Stimulated activated CD8-positive, alpha-beta memory T cell treated with anti-CD3 and anti-CD28 coated beads, Interleukin-7, amount 100 ng/mL, for 4 hours (primary cell): ENCODE measurements at places on chromosomes 5 and 9.

DNA sequence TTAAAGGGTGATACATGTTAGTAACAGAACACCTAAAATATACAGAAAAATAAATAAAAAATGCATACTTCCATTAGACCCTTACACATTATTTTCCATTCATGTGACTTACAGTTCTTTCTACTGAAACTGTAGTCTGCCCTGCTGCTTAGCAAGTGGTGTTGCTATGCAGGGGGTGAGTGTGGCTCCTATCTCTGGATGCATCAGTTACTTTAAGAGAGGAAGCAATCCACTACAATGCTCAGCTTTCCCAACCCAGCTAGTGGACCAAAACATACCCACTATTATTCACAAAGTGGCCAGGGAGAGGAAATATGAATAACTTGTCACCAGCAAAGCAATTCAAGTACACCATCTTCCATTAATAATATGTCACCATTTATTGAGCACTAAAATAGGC, 121.8 kb downstream of the DOCK2 start:
- DNase-seq, result no peak

DNA sequence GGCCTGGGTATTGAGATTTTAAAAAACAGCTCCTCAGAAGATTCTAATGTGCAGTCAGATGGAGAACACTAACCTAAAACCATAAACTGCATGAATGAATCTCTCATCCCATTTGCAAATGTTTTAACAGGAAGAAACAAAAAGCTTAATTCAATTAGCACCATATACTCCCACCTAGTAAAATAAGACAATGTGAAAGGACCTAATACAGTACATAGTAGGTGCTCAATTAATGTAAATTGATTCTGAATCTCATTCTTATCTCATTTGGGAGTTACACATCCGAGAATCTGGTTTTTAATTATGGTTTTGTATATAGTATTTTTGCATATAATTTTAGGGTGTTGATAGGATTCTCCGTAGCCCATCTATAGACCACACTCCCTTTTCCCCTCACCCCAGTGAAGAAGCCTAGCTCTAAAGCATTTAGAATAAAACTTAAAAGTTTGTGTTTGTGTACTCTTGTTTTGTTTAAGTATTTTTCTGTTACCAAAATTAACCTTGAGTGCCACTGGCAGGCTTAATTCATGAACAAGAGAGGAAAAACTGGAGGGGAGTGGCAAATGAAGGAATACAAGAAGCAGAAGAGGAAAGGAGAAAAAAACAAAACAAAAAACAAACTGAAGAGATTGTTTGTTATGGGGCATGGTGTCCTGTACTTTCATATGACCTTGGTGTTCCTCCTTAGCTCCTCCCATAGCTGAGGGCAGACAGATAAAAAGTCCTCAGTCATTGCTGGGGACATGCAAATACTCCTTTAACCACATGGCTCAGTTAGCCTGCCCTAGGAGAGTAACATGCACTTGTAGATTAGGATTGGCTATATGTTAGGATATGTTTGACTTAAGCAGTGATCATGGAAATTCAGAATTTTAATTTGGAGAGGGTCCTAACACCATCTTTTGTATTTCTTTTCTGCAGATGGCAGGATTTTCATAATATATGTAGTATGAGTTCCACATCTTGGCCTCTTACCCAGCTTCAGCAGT, 1.2 kb downstream of the RNF14 start:
- DNase-seq, result no peak

DNA sequence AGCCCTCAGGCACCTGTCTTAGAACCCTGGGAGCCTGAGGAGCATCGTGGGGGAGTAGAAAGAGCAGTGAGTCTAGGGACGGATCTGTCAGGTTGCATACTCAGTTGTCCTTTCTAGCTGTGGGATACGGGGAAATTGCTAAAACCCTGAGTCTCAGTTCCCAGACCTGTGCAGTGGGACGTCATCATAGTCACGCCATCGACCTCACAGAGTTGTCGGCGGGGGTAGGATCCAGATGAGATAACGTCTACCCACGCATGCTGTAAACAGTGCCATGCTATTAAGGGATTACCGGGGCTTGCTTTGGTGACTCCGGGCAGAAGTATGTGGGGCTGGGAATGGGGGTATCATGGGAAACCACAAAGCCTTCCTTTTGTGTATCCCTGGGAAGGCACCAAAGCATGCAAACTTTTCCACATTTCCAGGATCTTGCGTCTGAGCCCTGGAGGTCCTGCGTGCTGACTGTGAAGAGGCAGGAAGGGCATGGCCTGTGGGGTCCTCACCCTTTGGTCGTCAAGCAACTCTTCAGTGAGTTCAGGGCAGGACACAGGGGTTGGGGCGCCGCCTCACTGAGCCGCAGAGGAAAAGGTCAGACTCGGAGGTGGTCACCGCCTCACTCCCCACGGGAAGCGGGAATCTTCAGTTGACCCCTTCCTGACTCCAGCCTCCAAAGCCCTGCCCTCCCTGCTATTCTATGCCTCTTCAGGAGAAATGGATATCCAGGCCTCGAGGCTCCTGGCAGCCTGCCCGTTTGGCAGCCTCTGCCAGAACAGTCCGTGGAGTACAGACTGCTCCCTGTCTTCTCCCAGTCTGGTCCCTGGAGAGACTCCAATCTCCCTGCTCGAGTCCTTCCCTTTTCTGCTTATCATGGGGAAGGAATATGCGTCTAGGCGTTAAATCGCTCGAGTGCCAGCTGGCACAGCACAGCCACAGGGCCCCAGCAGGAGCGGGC, 186.8 kb upstream of the KLF9 start:
- DNase-seq, result no peak

GRCh38 chr9:94921092-94921471, 194.6 kb downstream of the AOPEP start:
- no peak for DNase-seq

GRCh38 chr5:79961716-79962574, 29.1 kb downstream of the MTX3 start:
- no peak for DNase-seq

- DNase-seq, result no peak
These were observed 73.9 kb downstream of the RMI1 start for GRCh38 chr9:84054341-84055010.

- DNase-seq, result no peak
These were observed 1300.5 kb upstream of the DMAC1 start for GRCh38 chr9:9100070-9100469.

DNA sequence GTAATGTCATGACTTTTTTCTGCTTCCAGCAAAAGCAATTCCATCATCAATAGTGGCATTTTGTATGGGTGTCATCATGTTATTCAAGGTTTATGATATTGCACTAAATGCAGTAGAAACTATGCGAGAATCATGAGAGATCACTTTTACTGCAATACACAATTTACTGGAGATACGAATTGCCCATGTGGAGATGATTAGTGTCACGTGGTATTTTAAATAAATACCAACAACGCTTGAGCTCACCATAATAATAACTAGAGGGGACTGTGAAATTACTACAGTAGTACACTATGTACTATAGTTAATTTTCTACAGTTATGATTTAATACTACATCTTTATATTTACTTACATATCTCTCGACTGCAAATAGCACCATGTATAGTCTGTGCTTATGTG, 49.7 kb downstream of the FAM174A start:
- no peak for DNase-seq

- no peak for DNase-seq
These were observed 237.6 kb downstream of the TLE4 start for GRCh38 chr9:79809316-79809876.

GRCh38 chr5:172901012-172901780, 58.0 kb upstream of the RPL26L1 start:
- DNase-seq, result no peak

- DNase-seq, result no peak
These were observed 98.5 kb downstream of the CACNA1B start for GRCh38 chr9:137975936-137976565.

- no peak for DNase-seq
These were observed 61.6 kb downstream of the NSG2 start for GRCh38 chr5:174106997-174107655.

- no peak for DNase-seq
These were observed 17.5 kb downstream of the CYFIP2 start for GRCh38 chr5:157283434-157283833.

DNA sequence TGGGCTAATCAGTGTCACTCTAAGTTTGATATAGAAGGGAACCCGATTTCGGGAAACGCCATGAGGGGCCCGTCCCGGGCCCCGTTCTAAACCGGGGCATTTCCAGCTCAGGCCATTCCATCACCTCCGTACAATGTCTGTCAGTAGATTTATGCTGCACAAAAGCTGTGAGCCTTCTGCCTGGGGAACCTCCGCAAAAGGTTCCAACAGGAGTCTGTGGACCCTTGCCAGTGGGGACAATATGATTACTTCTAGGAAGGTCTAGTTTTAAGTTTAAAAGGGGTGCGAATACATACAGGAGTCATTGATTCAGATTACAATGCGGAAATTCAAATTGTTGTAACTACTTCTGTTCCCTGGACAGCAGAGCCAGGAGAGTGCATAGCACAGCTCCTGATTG, 57.6 kb downstream of the RAPGEF1 start:
- no peak for DNase-seq

- DNase-seq, result peak; percentile 60
These were observed 96.8 kb downstream of the ZNF608 start for GRCh38 chr5:124649491-124650146.

GRCh38 chr5:14009575-14009974, 65.1 kb upstream of the DNAH5 start:
- DNase-seq, result no peak

DNA sequence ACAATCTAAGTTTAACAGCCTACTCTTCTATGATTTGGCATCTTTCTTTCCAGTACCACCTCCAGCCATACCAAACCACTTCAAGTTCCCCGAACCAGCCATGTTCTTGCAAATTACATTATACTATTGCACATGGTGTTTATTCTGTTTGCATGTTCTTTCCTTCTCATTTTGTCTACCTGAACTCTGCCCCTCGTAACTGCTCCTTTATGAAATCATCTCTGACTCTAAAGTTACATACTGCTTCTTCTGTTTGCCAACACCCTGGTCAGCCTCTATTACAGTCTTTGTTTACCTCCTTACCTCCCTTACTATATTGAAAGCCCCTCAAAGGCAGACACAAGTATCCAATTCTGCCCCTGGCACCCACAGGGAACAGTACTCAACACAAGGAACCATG, 6.0 kb downstream of the PPP6C start:
- DNase-seq, result no peak

DNA sequence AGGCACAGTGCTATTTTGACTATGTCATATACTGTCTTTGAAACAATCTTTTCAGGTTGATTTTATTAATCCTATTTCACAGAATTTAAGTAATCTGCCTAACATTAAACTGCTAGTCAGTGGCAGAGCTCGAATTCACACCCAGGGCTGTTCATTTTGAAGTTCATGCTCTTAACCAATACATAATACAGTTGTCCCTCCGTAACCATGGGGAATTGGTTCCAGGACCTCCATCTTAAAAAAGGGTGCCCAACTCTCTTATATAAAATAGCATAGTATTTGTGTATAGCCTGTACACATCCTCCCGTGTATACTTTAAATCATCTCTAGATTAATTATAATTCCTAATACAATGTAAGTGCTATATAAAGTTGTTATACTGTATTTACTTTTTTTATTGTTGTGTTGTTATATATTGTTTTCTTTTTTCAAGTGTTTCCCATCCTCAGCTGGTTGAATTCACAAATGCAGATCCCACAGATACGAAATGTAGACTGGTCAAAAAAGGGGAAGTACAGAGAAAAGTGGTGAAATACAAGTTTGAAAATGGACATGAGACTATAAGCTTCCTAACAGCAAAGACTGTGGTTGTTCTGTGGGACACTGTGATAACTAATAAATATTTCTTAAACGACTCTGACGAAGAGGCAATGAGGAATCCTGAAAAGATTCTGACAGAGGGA, 18.3 kb downstream of the RFX3 start:
- no peak for DNase-seq

DNA sequence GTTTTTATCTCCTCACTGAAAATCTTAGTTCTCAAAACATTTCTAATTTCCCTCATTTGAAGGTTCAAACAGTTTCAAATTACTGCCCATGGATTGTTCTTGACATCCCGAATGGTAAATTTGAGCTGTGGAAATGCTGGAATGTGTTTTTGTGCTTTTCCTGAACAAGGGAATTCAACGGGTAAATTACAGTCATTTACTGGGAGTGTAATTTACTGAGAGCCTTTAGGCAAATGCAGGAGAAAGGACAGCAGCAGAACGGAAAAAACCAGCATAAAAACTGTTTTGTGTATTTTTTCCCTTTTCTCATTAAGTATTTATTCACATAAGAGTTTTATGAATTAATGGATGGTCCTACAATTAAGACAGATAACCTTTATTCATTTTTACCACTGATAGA, 139.2 kb downstream of the PBX3 start:
- no peak for DNase-seq

- DNase-seq, result no peak
These were observed 47.2 kb downstream of the MARCHF3 start for GRCh38 chr5:126982926-126983873.

DNA sequence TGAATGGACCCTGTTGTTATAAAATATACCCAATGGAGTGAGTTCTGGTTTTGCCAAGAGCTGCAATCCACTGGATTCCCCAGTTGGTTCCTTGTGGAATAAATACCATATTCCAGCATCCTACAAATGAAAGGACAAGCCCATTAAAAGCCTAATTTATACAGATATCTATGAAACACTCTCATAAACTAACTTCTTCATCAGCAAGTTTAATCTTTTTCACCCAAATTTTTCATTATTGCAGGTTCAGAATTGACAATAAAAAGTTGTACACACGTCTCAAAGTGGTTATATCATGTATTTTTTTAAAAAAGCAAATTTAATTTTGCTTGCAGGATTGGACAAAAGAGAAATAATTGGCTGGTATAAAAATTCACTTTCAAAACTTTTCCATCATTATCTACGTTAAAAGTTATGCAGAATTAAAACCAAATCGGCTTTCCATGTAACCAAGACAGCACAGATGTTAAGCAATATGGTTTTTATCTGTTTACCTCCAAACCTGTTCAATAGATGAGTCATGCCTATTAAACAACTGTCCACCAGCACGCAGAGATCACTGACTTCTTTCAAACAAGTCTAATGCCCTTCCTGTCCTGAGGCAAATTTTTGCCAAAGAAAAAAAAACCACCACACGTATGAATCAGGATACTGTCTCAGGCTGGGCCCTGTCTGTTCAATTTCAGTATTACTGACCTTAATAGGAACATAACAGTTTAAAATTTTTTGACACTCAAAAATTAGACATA, 42.5 kb downstream of the CEMIP2 start:
- no peak for DNase-seq

GRCh38 chr5:153824909-153825308, 213.8 kb downstream of the FAM114A2 start:
- no peak for DNase-seq

DNA sequence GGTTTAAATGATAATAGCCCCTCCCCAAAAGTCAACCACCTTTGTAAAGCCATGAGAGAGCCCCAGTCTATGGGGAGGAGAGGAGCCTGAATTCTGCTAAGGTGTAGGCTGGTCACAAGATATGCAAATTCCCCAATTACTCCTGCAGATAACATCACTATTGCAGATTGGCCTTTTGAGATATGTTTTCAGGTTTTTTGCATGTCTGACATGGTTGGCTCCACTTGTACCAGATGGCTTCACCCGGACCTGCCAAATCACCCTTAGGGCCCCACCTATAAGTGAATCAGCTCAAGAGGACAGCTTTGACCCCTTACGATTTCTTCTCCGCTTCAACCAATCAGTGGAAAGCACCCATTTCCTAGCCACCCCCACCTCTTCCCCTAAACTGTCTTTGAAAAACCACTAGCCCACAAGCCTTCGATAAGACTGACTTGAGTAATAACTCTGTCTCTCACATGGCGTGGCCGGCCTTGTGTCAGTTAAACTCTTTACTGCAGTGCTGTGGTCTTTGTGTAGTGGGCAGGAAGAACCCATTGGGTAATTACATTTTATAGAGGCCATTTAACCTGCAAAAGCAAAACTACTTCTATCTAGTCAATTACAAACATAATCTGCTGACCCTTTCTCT, 69.7 kb downstream of the PRLR start:
- no peak for DNase-seq
